ENCODE measurements at places on chromosomes 5 and 9.

- DNase-seq: no peak
These were observed 39.6 kb upstream of the SYNPO start for GRCh38 chr5:150600616-150601490.

GRCh38 chr5:140243706-140244250 is 59.1 kb downstream of the PFDN1 start:
- no peak for DNase-seq

GRCh38 chr5:168329302-168329701 is 37.9 kb downstream of the WWC1 start:
- no peak for DNase-seq

DNA sequence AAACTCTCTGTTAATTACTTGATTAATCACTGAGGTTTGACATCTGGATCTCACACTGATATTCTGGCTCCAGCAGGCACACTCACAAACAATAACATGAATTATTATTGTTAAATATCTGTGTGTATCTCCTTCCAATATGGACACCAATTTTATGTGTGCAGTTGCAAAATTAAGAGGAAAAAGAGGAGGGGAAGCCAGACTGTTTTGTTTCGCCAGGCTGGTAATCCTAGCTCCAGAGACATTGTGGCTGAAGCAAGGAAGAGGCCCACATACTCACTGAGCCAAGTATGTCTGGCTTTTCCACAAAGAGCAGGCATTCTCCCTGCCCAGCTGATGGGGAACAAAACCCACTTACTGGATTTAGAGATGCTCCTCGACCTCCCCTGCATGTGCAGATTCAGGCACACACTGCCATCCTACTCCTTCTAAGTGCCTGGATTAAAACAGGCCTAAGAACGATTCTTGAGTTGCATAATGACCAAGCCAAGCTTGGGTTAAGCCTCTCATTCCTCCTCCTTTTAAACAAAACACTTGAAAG is 181.9 kb downstream of the ESM1 start:
- DNase-seq: no peak
